AG10803 (cell line): ENCODE measurements at places on chromosomes 7 and 10.

- DNase-seq: no peak
Measured at GRCh38 chr10:119550827-119551226, 8.3 kb upstream of the RGS10 start.

DNA sequence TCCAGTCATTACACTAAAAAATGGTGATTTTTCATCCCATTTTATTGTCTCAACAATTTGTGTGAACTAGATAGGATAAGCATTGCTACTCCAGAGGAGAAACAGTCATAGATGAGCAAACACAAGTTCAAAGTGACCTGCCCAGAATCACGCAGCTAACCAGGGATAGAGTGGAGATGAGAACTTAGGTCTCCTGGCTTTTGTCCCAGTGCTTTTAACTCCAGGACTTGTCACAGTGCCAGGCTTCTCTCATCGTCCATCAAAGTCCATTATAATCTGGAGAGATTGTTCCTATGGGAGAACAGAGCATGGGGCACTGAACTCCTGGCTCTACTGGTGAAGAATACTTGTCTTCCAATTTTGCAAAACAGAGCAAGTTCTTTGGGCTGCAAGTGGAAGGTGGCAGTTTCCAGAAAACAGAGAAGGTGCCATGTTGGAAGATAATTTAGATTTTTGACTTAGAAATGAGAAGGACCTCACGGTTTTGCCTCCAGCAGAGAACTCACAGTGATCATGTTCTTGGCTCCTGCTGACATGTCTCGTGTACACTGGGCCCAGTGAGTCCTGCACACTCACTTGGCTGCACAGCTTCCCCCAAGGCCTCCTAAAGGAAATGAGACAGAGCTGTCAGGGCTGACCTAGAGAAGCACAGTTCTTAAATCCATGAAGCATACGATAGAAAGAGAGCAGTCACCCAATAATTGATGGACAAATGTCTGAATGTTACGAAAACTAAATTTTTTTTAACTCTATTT is 322.9 kb upstream of the NRP1 start:
- no peak for DNase-seq

GRCh38 chr7:95933618-95934017 is 161.3 kb downstream of the DYNC1I1 start:
- no peak for DNase-seq

GRCh38 chr10:17708821-17709220 is 43.2 kb upstream of the TMEM236 start:
- no peak for DNase-seq

DNA sequence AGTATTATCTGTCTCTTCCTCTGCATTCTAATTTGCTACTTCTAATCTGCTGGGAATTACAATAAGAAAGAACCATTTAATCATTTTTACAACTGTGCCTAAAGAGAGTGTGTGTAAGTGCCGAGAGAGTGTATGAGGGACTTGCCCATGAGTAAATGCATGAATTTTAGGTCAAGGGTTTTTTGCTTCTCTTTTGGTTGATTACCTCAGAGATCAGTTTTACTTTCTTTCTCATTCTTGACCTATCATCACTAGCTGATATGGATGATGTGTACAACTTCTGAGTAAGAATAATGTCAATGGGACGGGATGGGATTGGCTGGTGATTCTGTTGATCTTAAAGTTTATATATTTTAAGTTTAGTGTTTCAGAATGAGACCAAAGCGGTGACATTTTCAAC is 47.8 kb downstream of the IKZF1 start:
- no peak for DNase-seq

DNA sequence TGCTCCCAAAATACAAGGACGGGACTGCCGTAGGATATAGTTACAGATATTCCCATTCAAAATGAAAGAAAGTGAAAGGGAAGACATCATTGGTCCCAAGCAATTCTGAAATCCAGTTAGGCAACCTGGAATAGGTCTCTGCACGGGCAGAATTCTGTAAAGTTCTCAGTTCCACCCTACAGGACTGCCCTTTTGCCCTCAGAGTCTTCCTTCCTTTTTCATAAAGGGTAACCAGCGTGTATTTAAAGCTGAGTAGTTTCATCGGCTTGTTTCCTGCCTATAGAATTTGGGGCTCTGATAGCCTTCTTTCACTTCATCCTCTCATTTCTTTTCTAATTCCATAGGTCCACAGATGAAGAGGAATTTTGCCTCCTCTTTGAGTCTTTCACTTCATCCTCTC is 20.0 kb downstream of the COPG2 start:
- DNase-seq: no peak
